Posterior cingulate gyrus (tissue), 11 donors: ENCODE measurements at places on chromosomes 4 and X.

DNA sequence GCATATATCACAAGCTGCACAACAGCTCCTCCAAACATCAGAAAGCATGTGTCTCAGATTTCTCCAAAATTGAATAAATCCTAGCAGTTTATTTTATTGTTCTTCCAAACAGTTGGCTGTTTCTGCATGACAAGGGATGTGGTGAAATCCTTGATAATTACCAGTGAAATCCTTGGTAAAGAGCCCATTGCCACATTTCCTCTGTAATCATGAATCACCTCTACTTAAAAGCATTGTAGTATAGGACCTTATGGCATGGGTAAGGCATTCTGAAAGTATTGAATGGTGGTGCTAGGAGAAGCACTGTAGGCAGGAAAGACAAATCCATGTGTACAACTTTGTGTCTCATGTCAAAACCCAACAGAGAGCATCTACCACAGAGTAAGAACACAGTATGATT lies 135.8 kb upstream of the NDST3 start:
- DNase-seq = no peak

- no peak for DNase-seq
Observed at GRCh38 chr4:119271361-119272085, 50.4 kb downstream of the FABP2 start.

DNA sequence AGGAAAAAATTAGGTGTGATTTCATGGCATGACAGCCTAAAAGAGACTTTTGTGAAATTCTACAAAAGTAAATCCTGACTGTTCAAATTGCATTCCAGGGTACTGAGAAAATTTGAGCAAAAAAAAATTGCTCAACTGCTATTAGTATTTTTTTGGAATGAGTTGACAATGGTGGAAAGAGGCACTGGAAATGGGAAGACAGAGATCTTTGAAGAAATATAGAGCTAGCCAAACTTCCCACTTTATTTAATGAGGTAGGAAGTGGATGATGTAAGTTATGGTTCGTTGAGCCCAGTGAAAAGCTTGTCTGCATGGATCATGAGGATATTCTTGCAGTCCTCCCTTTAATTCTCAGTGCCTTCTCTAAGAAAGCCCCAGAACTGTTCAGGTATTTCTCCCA lies 183.8 kb downstream of the PTTG2 start:
- no peak for DNase-seq

GRCh38 chr4:159483782-159484741 lies 381.2 kb downstream of the RAPGEF2 start:
- no peak for DNase-seq

GRCh38 chr4:30801876-30802275 lies 81.7 kb downstream of the PCDH7 start:
- DNase-seq = no peak

- no peak for DNase-seq
Observed at GRCh38 chrX:97637289-97637688, 753.6 kb downstream of the RPA4 start.

- DNase-seq = no peak
Observed at GRCh38 chr4:105651884-105652283, 56.6 kb downstream of the INTS12 start.
